Epithelial cell of prostate (primary cell): ENCODE measurements at places on chromosomes 12 and 14.

DNA sequence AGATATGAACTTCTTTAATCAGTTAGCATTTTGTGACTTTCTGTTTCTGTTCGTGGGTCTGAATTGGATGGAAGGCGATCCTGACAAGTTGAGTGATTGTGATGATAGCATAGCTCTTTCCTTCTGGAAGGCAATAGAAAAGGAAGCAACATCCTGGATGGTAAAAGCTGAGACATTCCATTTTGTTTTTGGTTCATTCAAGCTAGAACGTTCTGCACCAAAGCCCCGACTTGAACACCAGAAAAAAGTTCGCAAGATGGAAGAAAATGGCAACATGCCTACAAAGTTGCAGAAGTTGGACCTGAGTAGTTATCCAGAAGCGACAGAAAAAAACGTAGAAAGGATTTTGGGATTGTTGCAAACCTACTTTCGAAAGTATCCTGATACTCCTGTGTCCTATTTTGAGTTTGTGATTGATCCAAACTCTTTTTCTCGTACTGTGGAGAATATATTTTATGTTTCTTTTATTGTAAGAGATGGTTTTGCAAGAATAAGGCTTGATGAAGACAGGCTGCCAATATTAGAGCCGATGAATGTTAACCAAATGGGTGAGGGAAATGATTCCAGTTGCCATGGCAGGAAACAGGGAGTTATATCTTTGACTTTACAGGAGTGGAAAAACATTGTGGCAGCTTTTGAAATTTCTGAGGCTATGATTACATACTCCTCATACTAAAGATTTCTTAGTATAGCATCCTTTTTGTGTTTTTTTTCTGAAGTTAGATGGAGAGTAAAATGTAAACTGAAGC, 896 bp downstream of the EID3 start:
- no peak for DNase-seq

- no peak for DNase-seq
Measured at GRCh38 chr14:20774258-20774824, 6.1 kb downstream of the EDDM3B start.

- DNase-seq = no peak
Measured at GRCh38 chr12:19186722-19187661, 57.5 kb downstream of the PLEKHA5 start.

- no peak for DNase-seq
Measured at GRCh38 chr12:4432878-4433744, 12.5 kb downstream of the FGF6 start.

GRCh38 chr12:102673606-102674005, 193.2 kb upstream of the IGF1 start:
- DNase-seq = no peak
